Fibroblast of skin of abdomen (primary cell): ENCODE measurements at places on chromosomes 1 and 21.

GRCh38 chr1:166080967-166081870 lies 85.6 kb downstream of the FAM78B start:
- DNase-seq: peak; percentile 36

GRCh38 chr21:42032266-42032665 lies 22.1 kb upstream of the ZBTB21 start:
- DNase-seq: no peak

- no peak for DNase-seq
Observed at GRCh38 chr21:41765973-41766882, 624 bp downstream of the RIPK4 start.

DNA sequence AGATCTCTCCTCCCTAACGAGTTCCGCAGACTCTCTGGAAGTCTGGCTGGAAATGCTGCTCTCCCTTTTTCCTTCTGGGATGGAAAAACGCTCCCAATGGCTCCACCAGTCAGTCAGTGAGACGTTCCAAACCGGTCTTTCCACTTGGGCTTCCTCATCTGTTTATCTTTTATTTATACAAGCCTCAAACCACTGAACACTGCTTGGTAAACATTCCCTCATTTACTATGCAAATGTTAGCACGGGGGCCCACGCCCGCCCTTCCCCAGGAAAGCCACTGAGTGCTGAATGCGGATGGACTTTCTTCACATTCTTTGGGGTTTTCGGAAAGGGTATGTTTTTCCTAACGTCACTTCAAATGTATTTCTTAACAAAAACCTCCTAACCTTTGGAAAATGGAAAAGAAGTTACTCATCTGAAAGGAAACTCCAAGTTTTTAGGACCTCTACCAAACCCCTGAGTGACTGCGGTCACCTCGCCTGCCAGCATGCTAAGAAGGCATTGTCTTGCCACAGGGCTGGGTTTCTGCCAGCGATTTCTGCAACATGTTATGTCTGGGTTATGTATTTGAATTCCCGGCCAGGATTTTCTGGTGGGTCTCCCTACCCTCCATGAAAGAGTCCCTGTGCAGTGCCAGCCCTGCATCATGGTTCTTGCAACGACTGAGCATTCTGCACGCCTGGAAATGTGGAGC lies 14.0 kb upstream of the UMODL1 start:
- DNase-seq: peak; percentile 77

- DNase-seq: peak; percentile 12
Observed at GRCh38 chr21:18041012-18041411, 203.6 kb upstream of the CHODL start.

- DNase-seq: peak; percentile 79
Observed at GRCh38 chr1:232922485-232922884, 27.9 kb upstream of the NTPCR start.

DNA sequence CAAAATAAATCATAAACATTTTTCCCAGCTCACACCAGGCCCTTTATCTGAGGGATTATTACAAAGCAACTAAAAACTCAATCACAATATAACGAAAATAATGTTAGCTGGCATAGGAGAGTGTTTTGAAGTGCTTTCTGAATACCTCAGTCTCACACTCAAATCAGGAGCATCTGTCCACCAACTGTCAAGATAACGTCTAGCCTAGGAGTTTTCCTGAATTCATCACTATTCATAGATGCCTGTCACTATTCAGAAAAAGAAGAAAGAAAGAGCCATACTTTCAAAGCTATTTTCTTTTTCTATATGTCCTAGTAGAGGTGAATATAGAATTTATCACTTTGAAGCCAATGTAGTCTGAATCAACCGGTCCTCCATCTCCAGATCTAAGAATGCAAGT lies 127.0 kb downstream of the AKT3 start:
- no peak for DNase-seq

DNA sequence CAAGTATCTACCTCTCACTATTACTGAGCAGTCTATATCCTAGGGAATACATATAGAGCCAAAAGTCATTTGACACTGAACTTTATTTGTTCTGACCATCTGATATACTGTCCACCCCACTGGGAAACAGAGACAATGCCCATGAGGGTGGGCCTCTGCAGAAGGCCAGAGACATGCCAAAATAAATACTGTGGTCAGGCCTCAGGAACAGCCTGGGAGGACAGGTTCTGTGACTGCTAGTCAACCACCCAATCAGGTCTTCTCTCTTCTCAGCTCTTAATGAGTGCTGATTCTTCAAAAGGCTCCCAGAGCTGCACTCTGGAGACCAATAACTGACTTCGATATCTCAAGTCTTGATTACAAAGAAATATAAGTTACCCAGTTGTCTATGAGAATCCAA lies 5.5 kb upstream of the ANKRD35 start:
- DNase-seq: peak; percentile 14

- DNase-seq: peak; percentile 61
Observed at GRCh38 chr1:19704247-19705113, 39.8 kb downstream of the HTR6 start.

GRCh38 chr1:12519693-12520364 lies 98.2 kb downstream of the DHRS3 start:
- DNase-seq: no peak

GRCh38 chr1:98389809-98390208 lies 271.7 kb upstream of the SNX7 start:
- DNase-seq: peak; percentile 90

GRCh38 chr1:197178998-197179397 lies 32.5 kb upstream of the ASPM start:
- peak; percentile 57 for DNase-seq

DNA sequence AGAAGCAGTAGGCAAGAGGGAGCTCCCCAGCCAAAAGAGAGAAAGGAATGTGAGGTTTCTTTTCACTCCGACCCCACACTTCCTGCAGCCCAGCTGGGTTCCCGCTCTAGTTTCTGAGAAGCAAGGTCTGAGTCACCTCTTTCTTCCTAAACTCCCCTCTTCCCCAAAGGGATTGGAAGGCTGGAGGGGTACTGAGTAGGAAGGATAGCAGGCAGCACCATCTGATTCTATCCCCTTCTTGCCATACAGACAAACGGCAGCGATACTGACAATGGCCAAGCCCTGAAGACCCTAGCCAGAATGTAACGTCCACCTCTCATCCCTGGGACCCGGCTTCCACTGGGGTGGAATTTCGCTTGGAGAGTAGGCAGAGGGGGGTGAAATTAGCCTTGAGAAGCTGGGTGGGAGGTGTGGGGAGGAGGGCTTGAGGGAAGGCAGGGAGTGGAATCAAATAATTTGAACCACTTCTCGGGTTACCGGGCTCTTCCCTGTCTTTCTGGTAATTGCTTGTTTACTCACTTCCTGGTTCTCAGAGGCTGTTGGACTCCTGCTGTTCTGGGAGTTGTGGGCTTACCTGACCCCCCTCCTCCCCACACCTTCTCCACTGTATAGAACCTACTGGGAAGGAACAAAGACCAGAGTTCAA lies 13.2 kb downstream of the IER5 start:
- peak; percentile 78 for DNase-seq

- no peak for DNase-seq
Observed at GRCh38 chr1:51303315-51303714, 27.0 kb downstream of the TTC39A start.

DNA sequence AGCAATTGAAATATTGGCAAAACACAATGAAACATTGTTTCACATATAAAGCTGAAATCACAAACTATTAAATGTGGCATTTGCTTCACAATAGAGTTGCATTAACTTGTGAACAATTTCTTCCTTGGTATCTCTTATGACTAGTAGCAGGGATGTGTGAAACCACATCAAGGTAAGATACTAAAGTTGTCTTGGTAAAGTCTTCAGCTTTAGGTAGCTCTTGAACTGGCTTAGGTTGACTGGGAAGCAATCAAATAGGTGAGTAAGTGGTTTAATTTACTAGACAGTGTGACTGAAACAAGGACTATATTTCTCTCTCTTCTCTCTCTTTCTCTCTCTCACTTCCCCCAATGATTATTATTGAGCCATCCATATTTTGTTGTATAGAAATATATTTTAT lies 141.5 kb upstream of the KCNK2 start:
- DNase-seq: no peak

GRCh38 chr1:117499071-117499470 lies 106.8 kb upstream of the TENT5C start:
- DNase-seq: no peak

DNA sequence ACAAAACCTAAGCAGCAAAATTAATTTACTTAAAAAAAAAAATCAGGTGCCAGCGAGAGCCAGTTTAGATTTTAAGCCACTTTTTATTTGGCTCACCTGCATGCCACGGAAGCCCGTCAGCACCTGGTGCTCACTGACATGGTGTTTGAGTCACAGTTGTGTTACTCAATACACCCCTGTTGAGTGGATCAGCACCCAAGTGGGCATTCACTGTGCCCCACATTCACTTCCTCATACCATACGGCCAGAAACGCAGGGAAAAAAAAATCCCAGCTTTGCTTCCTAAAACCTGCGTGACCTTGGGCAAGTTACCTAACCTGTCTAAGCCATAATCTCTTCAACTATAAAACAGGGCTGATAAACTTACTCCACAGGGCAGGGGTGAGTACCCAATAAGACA lies 42.8 kb upstream of the SIM2 start:
- DNase-seq: no peak

DNA sequence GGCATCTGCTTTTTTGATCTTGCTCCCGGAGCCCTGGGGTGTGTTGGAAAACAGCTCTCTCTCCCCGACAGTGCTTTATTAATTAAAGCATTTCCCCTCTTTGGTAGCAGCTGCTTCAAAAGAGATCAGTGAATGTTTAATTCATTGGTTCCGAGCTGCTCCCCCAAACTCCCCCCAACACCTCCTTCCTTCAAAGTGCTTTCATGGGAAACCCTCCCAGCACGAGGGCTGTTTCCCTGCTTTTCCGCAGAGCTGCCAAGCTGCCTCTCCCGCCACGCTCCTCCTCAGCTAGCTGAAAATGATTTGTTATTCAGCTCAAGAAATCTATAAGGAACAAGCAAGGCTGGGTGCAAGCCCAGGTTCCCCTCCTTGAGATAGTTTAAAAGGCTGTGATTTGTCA lies 40.0 kb upstream of the DISP3 start:
- no peak for DNase-seq

GRCh38 chr1:185300152-185300551 lies 16.9 kb downstream of the IVNS1ABP start:
- no peak for DNase-seq

- no peak for DNase-seq
Observed at GRCh38 chr1:41144285-41144684, 97.8 kb downstream of the SCMH1 start.
